Naive B cell (primary cell): ENCODE measurements at places on chromosomes 12 and 14. TPM values are rescaled to one million over a fixed set of nuclear protein-coding genes. Genes with fewer than 3 reads are reported as not detected.
A peak's percentile ranks its signal among the peaks of the same experiment; 100 is the strongest.

TAS2R8 gene
- not detected for polyA plus RNA-seq

CHGA gene
- not detected for polyA plus RNA-seq

CLEC6A gene
- not detected for polyA plus RNA-seq

PROX2 gene
- polyA plus RNA-seq: not detected

ZBTB42 gene
- 1.2 TPM for polyA plus RNA-seq

SMIM10L1 gene
- polyA plus RNA-seq: 8.9 TPM

WNK1 gene
- polyA plus RNA-seq: 18.8 TPM

GRCh38 chr12:71186571-71187288, 28.9 kb upstream of the TSPAN8 start:
- DNase-seq: no peak

DNA sequence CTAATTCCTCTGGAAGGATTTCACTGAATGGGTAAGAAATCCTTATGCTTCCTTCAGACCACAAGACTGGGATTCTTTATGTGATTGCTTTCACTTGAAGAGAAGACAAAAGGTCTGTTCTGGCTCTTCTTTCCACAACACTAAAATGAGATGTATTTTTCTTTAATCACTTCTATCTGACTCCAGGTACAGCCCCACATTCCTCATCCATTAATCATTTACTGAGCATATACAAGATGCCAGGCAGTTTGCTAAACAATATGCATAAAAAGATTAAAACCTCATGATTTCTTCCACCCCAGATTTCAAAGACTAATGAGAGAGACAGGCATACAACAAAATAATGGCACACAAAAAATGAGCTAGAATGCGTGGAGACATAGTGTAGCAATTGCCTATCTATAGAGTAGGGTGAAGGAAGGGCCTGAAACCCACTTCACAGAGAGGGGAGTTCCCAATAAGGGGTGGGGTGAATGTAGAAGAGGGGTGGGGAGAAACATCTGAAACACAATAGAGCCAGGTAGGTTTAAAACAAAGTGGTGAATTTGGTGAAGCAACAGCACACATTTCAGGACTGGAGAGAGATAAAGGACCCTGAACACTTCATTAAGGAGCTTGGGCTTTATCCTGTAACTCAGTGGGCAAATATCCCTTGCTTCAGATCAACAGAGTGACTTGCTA, 65.1 kb upstream of the PRB2 start:
- DNase-seq: no peak

GRCh38 chr12:51874000-51874399, 13.9 kb upstream of the ANKRD33 start:
- no peak for DNase-seq

DNA sequence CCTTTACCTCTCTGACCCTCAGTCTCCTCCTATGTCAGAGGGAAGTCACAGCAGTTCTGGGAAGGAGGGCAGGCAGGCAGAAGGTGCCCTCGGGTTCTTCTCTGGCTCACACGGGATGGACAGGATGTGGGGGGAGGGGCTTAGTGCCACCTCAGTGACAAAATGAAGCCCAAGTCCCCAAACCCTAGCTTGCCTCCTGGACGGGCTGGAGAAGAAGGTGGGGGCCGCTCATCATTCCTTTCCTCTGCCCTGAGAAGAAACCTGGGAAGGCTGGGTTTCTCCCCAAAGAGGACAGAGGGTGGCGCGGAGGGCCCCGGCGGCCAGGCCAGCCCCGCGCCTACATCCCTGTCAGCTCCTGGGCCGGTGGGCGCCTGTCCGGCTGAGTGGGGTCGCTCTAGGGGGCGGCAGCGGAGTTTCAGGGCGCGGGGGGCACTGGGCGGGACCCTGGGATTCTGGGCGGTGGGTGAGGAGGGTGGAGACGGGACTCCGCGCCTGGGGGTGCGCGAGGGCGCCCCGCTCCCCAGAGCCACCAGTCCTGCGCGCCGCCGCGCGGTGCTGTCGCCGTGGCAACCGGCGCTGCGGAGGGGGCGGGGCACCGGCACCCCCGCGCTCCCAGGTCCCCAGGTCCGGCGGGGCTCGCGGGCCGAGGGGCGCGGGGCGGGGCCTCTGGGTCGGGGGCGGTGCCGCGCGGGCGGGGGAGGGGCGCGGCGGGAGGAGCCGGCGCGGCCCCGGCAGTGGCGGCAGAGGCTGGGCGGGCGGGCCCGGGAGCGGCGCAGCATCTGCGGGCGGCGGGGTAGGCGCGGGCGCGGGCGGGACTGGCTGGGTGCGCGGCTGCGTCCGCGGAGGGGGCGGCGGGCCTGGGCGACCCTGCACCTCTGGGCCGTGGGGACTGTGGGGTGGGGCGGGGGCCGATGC, at the start of gene TMEM121:
Gene TMEM121 (plus strand): TSS at position 723 of the 915 bp plus-strand sequence. CDS start 2,252 bp downstream, outside the sequence.
- DNase-seq: peak; percentile 32

DNA sequence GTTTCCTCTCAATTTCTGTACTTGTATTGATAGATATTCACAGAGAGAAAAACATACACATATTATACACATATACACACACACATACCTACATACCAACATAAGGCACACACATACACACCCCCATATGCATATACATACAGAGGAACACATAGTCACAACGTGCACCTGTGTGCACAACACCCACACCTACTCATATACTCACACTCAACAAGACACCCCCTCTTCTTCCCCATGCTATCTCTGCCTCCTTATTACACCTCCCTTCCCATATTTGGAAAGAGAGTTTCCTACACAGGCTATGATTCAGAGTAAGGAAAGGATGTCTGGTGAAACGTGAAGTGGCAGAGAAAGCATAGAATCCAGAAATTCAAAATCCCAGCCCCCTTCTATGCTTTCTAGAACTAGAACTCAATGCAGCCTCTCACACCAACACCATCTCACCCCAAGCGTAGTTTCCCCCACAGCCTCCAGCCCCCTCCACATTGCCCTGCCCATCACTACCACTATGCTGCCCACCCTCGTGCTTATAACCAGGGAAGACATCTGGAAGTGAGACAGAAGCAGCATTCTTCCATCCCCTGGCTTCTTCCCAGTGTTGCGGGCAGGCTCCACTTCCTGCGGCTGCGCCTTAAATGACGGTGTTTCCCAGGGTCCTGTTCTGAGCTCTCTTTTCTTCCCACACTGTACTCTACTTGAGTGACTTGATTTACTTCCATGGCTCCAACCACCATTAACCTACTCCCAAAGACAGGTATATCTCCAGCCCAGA, 2.4 kb downstream of the RNASE8 start:
- DNase-seq: no peak

GRCh38 chr14:92692822-92693226, 55.6 kb downstream of the LGMN start:
- DNase-seq: no peak

GRCh38 chr12:26937443-26937862, 328 bp downstream of the INTS13 start:
- no peak for DNase-seq

DNA sequence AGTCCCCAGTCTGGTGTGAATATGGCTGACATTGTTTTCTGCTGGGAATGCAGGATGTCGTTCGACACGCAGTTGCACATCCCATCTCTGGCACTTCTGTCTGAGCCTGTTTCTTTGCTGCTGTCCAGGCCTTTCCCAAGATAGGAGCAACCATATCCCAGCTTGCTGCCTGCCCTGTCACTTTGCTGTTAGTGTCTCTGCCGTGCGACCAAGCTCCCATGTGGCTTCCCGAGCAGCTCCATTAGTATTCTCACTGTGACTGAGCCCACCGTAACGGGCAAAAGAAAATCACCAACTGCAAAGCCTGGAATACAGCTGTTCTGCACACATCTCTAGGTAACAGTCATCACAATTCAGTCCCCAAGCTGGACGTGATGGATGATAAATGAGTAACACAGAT, 66.0 kb upstream of the CPSF6 start:
- DNase-seq: no peak

DNA sequence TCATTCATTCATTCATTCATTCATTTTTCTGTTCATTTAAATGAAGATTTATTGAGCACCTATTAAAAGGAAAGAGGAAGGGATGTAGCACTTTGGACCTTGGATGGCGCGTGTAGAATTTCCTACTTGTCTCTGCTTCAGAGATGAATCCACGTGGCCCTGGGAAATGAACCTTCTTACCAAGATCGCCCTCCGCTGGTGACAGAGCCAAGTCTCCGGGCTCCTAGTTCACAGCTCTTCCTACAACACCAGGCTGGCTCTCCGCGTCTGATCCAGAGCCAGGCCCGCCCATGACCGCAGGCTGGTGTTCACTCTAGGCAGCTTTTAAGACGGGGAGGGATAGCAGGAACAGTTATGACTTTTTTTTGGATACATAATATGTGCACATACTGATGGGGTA, 70.9 kb upstream of the PIWIL1 start:
- DNase-seq: no peak
